Inflammatory macrophage treated with lipopolysaccharide for 4 hours (primary cell): ENCODE measurements at places on chromosomes 3 and 15.

DNA sequence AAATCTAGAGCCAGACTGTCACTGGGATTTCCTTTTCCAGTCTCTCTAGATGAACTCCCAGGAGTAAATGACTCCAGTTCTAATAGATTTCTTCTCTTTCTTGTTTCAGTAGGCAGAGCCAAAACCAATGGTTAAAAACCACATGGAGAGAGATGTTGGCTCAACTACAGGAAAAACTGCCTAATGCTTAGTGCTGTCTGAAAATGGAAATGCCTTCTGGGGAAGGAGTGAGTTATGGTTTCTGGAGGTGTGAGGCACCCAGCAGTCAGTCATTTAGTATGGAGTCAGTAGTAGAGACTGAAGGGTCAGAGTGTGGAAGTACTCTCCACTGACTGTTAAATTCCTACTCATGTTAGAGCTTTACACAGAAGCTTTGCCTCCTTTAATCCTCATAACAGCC, 136.7 kb downstream of the CCNL1 start:
- DNase-seq: no peak

DNA sequence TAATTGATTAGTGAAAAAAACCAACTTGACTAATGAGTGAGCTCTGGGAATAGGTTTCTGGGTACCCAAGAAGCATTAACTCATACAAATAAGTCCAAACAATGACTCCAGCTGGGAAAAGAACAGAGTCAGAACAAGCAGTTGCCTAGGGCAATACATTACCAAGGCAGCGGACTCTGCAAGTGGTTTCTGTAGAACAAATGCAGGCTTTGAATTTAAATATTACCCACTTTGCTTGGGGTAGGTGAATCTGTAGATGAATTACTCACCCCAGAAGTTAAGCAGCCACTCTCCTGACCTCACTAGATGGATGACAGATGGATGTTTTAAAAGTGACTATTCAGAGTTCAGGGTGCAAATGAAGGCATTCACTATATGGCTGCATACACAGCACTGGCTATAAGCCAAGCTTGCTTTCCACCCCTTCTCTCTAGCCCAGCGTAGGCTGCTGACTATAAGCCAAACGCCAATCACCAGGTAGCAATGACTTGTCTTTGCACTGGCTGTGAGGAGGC, 73.1 kb upstream of the BHLHE40 start:
- no peak for DNase-seq

- DNase-seq: peak; percentile 10
Measured at GRCh38 chr3:212432-212831, 15.9 kb downstream of the CHL1 start.

DNA sequence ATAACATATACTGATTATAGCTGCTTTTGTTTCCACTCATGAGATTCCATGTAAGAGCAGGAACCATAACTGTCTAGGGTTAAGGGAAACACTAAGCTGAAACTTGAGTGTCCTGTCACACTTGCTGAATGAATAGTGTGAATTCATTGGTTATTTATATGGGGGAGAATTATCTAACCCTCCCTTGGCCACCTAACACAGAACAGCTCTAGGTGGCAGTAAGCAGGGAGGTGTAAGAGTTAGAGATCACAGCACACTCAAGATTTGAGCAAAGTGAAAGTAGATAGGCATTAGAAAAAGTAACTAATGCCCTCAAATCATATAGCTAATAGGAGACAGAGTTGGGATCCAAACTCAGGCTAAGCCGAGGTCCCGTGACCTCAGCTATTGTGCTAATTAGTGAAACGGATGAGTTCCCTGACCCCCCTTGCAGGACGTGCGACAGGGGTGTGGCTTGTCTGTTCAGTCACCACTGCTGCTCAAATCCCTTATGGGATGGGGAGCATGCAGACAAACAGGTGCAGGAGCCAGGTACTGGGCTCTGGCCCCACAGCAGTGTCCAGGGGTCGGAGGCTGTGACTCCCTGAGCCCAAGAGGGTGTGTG, 27.7 kb upstream of the ANO10 start:
- DNase-seq: no peak

GRCh38 chr3:8932507-8932906, 30.8 kb downstream of the RAD18 start:
- DNase-seq: no peak

DNA sequence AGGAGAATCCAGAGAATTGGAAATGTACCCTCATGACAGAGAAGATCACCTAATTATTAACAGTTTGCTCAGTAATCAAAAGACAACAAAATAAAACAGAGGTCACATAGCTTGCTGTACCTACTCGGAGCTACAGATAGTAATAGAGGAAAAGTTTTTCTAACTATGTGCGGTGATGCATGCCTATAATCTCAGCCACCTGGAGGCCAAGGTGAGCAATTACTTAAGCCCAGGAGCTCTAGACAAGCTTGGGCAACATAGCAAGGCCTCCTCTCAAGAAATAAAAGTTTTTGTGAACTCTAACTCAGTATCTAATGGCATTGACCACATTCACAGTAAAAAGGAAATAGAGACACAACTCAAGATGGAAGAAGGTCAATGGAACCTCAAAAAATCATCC, 243.6 kb downstream of the ATP8B4 start:
- no peak for DNase-seq

- DNase-seq: no peak
Measured at GRCh38 chr3:65734792-65735191, 303.9 kb downstream of the MAGI1 start.

- DNase-seq: peak; percentile 35
Measured at GRCh38 chr3:56694867-56695683, 12.0 kb upstream of the TASOR start.

DNA sequence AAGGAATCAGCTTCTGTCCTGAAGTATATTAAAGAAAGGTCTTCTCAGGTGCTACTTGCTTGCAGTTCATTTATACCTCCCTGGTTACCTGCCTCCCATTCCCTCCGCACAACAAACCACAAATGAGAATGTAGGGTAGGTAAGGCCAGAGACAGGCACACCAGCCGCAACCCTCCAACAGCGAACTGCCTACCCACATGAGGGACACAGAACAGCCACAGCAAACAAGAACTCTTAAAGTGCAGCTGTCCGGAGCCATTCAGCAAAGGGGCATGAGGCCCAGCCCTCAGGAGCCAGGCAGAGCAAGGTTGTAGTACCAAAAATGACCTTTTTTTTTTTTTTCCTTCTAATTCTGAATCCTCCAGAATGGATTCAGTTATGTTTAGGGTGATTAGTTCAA, 52.4 kb downstream of the SPSB4 start:
- no peak for DNase-seq

- DNase-seq: peak; percentile 86
Measured at GRCh38 chr15:74422652-74423430, 10.9 kb downstream of the SEMA7A start.

GRCh38 chr3:10495003-10495402, 10.4 kb downstream of the ATP2B2 start:
- no peak for DNase-seq

DNA sequence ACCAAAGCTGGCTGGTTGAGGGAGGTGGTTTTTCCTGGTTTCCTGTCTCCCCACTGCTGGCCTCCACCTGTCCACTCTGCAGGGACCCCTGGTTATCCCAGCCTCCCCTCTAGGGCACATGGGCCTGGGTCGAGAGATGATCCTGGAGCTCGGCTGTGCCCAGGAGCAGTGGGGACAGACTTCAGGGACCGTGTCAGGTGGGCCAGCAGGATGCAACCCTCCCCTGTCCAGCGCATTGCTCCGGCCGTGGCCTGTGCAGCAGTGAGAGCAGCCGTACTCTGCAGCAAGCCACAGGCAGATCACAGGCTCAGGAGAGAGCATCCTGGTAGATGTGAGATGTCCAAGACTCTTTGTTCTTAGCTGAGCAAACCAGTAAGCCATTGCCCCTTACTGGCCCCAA, 92.5 kb upstream of the RPL32 start:
- no peak for DNase-seq

GRCh38 chr3:140995881-140996280, 54.2 kb downstream of the SLC25A36 start:
- no peak for DNase-seq

DNA sequence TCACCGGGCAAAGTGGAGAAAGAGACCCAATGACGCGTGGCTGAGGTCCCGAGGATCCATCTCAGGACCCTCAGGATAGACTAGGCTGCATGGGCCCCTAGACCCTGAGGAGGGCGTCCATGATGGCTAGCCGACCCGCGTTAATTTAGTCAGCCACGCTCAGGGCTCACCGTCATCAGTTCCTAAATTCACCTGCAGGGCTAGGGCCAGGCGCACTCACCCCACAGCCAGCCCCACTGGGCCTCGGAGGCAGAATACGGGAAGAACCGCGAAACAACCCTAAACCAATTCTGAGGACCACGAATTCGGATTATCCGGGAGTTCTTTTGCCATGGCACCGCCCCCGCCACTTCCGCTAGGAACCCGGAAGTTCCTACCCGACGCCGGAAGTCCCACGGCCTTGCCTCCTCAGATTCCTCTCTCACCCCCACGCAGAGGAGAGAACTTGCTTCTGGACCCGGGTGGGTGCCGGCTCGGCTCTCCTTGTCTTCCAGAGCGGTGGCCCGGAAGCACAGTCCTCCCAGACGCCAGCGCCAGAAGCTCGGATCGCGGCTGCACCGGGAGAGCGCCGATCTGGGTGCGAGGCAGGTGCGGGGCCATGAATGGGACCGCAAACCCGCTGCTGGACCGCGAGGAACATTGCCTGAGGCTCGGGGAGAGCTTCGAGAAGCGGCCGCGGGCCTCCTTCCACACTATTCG, at the start of the genes EAF1 and METTL6:
TSS of gene EAF1 (plus strand) at position 417 of the 699 bp plus-strand sequence. CDS start at position 599, 182 bp downstream.
TSS of gene METTL6 (minus strand) at position 363 of the 699 bp plus-strand sequence. CDS start 1,033 bp downstream, outside the sequence.
- DNase-seq: peak; percentile 94

DNA sequence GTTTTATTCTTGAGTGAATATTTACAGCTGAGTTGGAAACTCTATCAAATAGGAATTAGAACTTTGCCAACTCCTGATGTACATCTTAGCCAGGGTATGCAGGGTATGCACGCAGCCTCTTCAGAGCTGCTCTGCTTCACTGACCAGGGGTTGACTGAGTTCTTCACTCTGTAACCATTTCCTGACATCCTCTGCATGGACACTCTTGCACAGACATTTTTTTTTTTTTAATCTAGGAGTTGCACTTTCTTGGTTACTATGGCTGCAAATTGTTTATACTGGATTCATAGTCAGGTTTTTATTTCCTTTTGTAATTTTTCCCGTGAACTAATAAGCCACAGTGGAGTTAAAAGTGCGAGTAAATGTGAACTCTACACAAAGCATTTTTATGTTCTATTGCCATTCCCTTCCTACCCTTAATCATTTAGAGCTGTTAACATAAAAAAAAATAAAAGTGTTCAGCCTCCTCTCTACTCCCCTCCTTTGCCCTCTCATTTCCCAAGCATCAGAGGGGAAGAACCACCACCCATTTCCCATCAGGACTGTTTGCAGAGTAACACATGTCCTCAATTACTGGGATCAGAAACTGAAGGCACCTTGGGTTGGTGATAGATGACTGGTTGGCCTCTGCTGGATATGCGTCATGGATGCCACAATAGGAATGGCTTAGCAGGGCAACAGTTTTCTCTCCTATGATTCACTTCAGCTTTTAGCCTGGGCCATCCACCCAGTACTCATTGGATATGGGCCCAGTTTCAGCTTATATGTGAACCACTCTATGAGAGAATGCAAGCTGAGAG, 54.0 kb downstream of the DUT start:
- no peak for DNase-seq

- no peak for DNase-seq
Measured at GRCh38 chr3:102374863-102375634, 59.8 kb upstream of the ZPLD1 start.
